ENCODE measurements at places on chromosomes 4 and X.
A peak's percentile ranks its signal among the peaks of the same experiment; 100 is the strongest.

DNA sequence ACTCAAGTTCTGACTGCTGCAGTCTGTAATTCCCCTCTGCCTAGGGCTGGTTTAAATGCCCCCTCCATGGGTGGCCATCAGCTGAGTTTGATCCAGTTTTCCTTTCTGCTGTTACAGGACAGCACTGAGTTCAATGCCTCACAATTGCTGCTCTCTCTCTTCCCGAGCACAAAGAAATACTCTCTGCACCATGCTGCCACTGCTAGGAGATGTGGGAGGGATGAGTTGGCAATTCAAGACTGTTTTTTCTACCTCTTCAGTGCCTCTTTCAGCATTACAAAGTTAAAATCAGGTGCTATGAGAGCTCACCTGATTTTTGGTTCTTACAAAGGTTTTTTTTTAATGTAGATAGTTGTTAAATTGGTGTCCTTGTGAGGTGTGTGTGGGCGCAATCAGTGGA lies 24.3 kb downstream of the CYSLTR1 start:
- no peak for DNase-seq

- DNase-seq: no peak
Observed at GRCh38 chr4:145319751-145320150, 139.4 kb upstream of the OTUD4 start.

DNA sequence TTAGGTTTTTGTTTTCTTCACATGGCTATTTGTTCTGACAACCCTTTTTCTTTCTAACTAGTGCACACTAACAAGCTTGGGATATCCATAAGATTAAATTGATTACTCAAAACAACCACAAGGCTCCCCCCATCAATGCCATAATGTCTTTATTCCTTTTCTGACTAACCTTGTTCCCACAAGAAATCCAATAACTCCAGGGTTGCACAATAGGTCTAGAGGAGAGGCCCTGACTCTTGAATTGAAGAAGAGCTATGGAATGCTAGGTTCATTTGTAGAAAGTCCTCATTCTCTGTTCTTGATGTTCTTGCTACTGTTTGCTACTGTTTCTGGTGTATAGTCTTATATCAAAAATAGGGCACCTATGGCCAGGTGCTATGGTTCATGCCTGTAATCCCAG lies 71.0 kb downstream of the PRRG1 start:
- DNase-seq: peak; percentile 11

- DNase-seq: no peak
Observed at GRCh38 chr4:125710766-125711165, 396.0 kb downstream of the FAT4 start.

DNA sequence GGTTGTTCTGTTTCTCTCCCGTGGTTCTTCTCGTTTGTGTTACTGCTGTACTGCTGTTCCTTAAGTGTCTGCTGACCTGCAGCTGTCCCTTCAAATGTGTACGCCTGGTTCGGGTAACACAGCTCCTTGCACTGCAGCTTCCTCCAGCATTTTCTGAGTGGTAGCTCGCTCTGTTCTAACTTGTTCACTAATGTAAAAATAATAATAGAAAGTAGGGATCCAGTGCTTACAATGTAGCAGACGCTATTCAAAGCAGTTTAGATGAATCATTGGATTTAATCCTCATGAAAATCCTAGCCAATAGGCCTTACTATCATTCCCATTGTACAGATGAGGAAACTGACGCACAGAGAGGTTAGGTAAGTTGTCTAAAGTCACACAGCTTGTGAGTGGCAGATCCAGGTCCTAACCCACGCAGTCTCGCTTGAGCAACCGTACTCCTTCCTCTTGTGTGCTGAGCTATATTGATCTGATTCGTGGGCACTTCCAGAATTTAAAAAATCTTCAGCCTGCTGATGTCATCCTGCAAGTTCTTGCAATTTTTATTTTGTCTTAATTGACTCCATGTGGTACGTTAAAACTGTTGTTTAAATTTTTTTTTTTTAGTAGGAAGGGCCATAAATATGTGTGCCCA lies 448.2 kb upstream of the FAT1 start:
- peak; percentile 8 for DNase-seq

- peak; percentile 33 for DNase-seq
Observed at GRCh38 chrX:118116713-118117550, at the start of gene KLHL13. TSS of gene KLHL13 (minus strand) at chrX:118116810. CDS start at chrX:118028473, 88,337 bp downstream.

DNA sequence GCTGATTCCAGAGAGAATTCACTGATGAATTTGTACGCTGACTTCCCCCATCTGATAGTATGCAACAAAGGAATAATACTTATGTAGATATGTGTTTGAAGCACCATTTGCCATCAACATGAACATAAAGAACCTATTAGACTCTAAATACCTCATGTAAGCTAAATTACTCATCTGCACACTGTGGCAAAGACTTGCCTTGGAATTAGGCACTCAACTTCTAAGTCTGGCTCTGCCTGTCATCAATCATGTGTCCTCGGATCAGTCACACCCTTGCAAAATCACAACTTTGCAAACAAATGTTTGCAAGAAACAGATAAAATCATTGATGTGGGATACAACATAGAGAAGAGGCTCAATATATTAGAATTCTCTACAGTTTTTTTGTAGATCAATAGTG lies 169.9 kb upstream of the LDB2 start:
- no peak for DNase-seq

GRCh38 chr4:137310593-137311490 lies 221.5 kb downstream of the PCDH18 start:
- peak; percentile 46 for DNase-seq

DNA sequence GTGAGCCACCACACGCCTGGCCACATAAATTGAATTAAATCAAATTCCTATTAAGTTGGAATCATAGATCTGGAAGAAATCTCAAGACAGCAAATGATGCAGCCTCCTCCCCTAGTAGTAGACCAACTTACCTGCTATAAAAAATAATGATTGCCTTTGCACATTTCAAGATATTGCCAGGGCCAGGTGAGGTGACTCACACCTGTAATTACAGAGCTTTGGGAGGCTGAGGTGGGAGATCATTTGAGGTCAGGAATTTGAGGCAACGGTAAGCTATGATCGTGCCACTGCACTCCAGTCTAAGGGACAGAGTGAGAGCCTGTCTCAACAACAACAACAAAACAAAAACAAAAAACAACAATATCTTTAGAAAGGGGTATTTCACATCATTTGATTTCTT lies 17.0 kb upstream of the WWC2 start:
- no peak for DNase-seq

DNA sequence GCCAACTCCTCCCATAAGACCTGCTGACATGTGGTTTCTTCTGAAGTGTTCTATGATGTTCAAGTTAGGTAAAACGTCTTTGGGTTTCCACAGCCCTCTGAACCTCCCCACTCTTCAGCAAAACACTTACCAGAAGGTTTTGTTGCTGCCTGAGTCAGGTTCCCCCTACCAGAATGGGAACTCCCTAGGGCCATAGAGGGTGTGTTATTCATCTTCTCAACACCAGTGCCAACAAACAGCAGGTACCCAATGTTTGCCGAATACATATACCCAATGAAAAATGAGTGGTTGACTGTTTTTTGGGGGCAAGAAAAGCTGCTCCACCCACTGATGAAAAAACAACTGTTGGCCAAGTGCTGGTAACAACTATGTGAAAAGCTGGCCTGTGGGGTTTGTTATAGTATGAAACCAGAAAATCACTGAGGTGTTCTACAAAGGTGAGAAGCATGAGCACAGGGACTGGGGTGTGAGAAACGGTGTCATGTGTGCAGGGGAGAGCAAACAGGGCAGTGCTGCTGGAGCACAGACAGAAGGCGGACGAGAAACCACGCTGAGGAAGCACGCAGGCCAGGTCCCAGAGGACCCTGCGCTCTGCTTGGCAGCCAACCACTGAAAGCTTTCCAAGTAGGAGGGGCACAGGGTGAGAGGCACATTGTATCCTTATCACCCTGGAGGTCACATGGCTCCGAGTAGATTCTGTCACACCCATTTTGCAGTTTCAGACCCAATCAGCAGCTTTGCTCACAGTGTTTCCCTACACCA lies 28.8 kb downstream of the ATP8A1 start:
- DNase-seq: no peak

DNA sequence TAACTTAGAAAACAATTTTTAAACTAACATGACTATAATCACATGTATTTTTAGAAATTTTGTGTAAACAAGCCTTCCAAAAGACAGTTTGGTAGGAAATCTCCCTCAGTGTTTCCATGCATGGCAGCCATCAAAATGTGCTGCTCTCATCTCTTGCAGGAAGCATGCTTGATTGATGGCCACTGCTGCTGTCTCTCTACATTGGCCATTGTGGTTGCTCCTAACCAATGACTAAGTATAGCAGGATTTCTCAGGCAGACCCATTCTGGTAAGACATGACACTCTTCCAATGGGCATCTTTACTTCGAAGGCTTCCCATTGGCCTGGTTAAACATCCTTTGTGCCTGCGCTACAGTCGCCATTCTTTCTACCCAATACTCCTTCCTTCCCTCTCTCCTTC lies 78.9 kb upstream of the GUCY1A1 start:
- no peak for DNase-seq

DNA sequence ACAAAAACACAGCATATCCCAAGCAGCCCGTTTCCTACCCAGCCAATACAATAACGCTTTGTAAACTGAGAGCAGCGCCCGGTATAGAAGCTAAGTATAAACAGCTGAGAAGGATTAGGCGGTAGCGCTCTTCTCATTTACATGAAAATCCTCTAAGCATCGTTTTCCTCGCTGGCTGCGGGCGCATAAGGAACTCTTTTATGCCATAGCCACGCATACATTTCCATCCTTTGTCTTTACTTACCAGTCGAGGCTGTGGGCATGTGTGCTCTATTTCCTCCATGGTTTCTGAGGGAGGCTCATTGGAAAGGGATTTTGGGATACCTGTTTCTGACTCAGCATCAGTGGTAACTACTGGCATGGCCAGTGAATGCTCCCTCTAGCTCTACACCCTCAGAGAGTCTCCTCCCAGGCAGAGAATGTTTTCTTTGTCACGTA lies 383 bp downstream of the PCYT1B start:
- DNase-seq: no peak

DNA sequence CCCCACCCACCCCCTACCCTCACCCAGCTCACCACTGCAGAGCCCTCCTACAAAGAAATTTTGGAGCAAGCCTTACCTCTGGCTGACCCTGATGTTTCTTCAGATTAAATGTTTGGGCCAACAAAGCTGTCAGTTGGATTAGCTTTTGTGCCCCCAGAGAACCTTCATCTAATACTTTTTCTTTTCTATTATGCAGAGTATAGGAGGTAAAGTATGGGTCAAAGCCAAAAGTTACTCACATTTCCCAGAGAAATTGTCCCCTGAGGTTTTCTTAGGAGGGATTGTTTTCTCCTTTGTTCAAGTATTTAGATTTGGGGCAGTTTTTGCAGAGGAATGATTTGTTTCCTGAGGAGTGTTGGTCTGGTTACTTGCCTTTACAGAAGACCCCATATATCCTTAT lies 69.5 kb downstream of the AASDH start:
- no peak for DNase-seq

- DNase-seq: no peak
Observed at GRCh38 chr4:147039976-147040575, 94.4 kb upstream of the TTC29 start.

GRCh38 chr4:1784789-1785591 lies 8.1 kb upstream of the FGFR3 start:
- DNase-seq: no peak

Measured in MCF 10A (cell line).